ENCODE measurements at places on chromosomes 13 and 19.
A peak's percentile ranks its signal among the peaks of the same experiment; 100 is the strongest.

DNA sequence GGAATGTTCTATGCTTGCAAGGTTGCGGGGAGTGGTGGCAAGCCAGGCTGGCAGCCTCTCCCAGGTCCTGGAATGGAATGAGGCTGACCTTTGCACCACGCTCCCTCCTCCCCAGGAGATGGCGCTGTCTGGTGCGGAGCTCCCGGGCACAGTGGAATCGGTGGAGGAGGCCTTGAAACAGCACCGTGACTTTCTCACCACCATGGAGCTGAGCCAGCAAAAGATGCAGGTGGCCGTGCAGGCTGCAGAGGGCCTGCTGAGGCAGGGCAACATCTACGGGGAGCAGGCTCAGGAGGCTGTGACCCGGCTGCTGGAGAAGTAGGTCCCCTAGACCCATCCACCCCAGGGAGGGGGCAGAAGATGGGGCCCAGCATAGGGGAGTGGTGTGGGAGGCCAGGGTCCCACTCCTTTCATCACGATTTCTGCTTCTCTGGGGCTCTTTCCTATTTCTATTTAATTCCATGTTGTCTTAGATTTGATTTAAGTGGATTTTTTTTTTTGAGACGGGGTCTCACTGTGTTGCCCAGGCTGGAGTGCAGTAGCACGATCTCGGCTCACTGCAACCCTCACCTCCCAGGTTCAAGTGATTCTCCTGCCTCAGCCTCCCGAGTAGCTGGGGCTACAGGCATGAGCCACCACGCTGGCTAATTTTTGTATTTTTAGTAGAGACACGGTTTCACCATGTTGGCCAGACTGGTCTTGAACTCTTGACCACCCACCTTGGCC lies 53.2 kb upstream of the SHKBP1 start:
- DNase-seq: peak; percentile 45

GRCh38 chr13:79776531-79777295 lies 295.8 kb downstream of the NDFIP2 start:
- no peak for DNase-seq

- no peak for DNase-seq
These were observed 58.1 kb downstream of the MRPL57 start for GRCh38 chr13:21234526-21234925.

DNA sequence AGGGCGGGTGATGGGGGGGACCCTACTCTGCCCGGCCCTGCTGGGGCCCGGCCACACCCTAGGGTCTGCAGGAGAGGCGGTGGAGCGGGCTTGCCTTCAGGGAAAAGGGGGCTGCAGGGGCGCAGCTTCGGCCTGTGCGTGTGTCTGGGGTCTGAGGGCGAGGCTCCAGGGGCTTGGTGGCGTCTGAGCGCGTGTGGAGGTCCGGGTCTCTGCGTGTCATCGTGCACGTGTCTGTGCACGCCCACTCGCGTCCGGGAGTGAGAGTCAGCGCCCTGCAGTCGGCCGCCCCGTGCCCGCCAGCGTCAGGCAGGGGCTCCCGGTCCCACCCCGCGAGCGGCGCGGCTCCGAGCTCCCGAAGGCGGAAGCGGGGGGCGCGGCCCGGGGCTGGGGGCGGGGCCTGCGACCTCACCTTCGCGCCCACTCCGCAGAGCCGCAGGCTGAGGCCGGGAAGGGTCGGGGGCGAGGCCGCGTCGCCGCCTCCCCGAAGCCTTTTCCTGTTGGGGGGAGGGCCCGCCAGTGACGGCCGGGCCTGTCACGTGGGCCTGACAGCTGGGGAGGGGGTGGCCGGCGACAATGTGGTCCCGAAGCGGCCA lies at the start of gene ARHGAP45:
TSS of gene ARHGAP45 (plus strand) at position 420 of the 593 bp plus-strand sequence. CDS start 239 bp downstream, outside the sequence.
- peak; percentile 67 for DNase-seq

GRCh38 chr13:50940509-50940908 lies 30.9 kb downstream of the RNASEH2B start:
- no peak for DNase-seq

DNA sequence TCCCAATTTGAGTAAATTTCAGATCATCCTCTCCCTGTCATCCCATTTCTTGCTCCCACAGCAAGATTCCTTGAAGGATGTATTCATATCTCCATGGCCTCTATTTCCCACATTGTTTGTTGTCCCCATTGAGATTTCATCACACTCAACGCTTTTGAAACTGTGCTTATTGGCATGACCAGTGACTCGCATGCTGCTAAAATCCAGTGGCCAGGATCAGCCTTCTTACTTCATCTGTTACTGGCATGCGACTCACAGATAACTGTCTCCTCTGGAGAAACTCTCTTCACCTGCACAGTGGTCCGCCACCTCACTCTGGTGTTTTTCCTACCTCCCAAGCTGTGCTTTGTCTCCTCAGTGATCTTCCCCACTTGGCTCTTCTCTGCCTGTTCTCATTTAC lies 95.8 kb downstream of the WASF3 start:
- DNase-seq: no peak

DNA sequence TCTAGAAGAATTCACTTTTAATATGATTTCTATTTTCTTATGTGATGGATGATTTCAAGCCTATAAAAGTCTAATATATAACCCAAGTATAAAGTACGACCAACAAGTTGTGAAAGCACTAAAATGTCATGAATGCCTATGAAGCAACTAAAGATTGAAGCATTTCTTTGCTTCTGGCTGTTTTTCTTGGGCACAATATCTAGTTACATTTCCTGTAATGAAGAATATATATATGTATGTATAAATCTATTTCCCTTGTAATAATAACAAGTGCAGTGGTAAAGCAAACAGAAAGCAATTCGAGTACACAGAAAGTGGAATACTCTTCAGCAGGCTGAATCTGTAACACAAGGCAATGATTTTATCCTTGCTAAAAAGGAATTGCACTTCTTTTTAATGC lies 5.4 kb downstream of the PCDH20 start:
- no peak for DNase-seq

DNA sequence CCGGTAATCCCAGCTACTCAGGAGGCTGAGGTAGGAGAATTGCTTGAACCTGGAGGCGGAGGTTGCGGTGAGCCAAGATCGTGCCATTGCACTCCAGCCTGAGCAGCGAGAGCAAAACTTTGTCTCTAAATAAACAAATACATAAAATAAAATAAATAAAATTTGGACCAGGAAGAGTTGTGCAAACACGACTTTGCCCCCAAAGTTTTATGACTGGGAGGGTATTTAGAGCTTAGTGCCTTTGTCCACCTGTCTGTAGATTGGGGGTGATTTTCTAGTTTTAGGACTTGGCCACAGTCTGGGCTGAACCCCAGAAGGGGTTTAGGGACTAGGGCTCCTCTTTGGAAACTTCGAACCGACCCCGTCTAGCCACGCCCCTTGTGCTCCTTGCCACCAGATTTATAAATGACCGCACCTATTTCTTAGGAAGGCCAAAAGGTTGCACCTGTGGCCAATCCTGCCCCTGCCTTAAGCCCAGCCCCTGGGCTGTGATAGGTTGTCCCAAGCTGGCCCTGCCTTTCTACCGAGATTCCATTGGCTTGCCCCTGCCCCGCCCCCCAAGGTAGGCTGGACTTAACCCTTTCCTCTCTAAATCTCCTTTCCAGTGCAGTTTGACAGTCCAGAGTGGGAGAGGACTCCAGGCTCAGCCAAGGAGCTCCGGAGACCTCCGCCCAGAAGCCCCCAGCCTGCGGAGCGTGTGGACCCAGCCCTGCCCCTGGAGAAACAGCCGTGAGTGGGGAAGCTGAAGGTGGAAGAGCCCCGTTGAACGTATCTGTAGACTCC lies 5.3 kb downstream of the SHD start:
- no peak for DNase-seq
